ENCODE measurements at places on chromosomes 16 and 17.

GRCh38 chr17:17870247-17870646, 33.5 kb upstream of the SREBF1 start:
- no peak for DNase-seq

- DNase-seq = no peak
Measured at GRCh38 chr16:4801051-4801961, 1.1 kb downstream of the ROGDI start.

DNA sequence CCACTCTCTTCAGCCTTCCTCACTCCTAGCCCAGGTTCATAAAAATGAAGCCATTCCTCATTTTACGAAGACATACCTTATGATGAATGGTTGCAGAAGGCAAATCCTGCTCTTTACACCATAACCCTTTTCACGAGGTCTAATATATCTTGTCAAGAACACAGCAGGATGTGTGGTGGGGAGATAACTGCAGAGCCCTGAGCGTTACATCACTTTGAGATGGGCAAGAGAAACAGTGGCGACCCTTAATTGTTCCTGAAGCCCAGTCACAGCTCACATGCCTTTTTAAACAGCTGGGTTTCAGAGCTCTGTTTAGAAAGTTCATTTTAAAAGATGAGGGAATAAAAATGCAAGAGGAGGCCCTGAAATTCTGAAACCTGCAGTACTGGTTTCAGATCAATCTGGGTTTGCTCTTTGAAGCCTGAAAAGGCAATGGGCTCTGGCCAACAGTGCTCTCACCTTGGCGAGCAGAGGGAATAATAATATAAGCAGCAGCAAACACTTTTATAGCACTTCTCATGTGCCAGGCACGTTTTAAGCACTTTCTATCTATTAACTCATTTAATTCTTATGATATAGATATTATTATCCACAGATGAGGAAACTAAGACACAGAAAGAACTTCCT, 2.9 kb downstream of the FAM117A start:
- no peak for DNase-seq

- no peak for DNase-seq
Measured at GRCh38 chr17:56737421-56738161, 96.1 kb downstream of the C17orf67 start.

GRCh38 chr17:67559381-67559966, 158.3 kb upstream of the NOL11 start:
- no peak for DNase-seq

DNA sequence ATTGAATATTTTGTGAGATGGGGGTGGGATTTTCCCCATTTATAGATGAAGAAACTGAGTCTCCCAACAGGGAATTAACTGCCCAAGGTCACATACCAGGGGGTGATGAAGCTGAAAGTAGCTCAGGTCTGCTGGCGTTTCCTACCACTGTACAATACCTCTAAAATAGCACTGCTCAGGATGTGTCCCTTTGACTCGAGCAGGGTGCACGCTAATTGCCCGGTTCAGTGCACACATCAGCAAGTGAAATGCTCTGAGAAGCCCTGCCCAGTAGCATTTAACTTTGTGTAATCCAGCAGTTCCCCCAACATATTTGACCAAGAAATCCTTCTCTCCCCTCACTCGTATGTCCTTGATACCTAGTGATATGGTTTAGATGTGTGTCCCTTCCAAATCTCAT, 50.1 kb upstream of the DDX52 start:
- no peak for DNase-seq

DNA sequence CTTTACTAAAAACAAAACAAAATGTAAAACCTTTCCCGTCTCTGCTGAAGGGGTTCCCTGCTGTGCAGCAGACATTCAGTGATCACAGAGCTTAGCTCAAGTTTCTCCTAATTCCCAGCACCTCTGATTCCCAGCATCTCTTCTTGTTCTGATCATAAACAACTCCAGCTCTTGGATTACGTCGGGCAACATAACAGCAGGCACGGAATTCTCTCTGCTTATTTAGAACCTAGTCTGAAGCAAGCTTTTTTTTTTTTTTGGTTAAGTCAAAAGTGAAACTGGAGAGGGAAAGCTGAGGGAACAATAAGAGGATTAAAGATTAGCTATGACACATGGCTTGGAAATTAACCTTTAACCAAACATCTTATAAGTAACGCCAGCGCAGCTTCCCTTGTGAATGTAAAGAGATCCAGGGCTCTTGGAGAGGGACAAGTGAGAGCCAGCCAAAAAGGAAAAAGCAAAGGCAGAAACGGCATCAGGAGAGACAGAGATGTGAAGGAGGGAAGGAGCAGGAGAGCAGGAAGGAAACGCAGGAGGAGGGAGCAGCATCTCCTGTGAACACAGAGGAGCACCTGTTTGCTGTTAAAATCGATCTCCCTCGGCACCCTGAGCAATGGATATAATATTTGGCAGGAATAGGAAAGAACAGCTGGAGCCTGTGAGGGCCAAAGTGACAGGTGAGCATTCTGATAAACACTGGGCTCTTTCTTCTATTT, at the start of gene BCO1:
TSS of gene BCO1 (plus strand) at position 394 of the 716 bp plus-strand sequence. CDS start at position 614, 220 bp downstream.
- no peak for DNase-seq

DNA sequence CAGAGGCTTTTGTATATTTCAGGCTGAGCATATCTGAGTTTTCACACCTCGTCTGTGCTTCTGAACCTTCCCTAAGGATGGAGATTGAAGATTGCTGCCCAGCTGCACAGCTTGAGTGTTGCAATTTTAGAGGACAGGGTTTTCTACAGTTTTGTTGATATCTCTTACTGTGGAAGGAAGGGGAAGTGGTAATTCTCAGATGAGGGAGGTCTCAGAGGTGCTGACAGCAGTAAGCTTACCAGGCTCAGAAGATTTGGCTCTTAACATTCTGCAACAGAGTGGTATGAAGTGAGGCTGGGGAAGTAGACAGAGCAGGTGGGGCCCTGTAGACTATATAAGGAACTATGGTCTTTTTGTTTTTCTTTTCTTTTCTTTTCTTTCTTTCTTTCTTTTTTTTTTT, 45.8 kb upstream of the ARHGAP17 start:
- no peak for DNase-seq

GRCh38 chr17:75753514-75754377, 11.2 kb downstream of the GALK1 start:
- no peak for DNase-seq

GRCh38 chr17:17694169-17695081, 13.2 kb downstream of the RAI1 start:
- DNase-seq = no peak

Measured in NCI-H1048 (cell line).